ENCODE measurements at places on chromosomes 5 and 9.

DNA sequence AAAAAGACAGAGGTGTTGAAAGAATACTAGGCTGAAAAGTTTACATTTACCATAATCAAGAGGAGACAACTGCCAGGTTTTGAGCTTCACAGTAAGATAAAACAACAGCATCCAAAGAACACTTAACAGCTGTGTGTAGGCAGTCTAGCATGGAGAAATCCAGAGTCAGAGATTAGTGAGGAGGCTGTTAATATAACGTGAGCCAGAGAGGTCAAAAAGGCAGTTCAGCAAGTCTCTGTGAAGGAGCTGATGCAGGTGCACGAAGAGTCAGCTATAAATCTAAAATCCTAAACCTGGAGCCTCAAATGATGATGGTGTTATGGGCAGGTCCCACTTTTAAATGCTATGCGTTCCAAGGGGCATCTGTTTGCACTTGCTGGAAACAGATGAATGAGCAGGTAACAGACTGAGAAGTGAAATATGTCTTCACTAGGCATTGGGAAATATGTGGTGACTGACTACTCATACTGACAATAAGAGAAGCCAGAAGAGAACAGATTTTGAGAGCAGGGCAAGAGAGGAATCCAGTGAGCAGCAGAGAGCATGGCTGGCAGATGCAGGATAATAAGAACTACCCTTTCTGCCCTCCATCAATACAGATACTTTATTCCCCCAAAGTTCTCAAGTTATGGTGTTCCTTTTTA lies 8.7 kb downstream of the APTX start:
- DNase-seq, result no peak

DNA sequence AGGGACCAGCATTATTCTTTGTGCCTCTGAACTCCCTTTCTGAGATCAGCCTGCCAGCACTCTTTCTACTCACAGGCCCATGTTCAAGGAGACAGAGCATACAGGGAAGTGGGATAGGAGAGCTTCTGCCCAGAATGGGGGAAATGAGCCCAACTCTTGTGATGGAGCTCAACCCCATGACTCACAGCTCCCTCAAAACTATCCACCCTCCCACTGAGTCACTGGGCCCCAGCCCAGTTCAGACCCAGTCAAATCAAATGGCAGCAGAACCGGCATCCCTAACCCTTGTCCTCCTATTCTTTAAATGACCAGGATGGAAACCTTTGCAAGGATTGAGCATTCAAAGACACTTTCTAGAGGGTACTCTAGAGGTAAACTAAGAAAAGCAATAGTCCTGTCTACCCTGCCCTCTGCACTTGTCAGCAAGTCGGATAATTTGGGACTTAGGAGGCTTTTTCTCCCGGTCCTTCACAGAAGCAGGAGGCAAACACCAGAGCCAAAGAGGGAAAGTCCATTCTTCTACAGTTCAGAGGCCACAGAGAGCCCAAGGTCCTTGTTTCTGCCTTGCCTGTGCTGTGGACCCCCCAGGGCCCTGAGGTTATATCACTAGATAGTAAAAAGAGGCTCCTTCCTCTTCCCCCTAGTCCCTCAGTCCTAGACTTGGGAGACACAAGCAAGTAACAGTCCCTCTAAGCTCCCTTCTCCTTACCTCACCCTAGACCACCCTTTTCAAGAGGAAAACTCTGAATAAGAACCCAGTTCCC lies 3.2 kb downstream of the ATOSB start:
- peak; percentile 27 for DNase-seq

- DNase-seq, result no peak
These were observed 79.0 kb upstream of the ZNF608 start for GRCh38 chr5:124825250-124825982.

GRCh38 chr5:90015584-90016018 lies 394.0 kb downstream of the CETN3 start:
- no peak for DNase-seq

GRCh38 chr9:72217306-72217842 lies 68.1 kb downstream of the GDA start:
- DNase-seq, result no peak

GRCh38 chr9:93071464-93071863 lies 13.0 kb downstream of the SUSD3 start:
- DNase-seq, result no peak

- no peak for DNase-seq
These were observed 180.7 kb upstream of the RAI14 start for GRCh38 chr5:34475249-34475966.

DNA sequence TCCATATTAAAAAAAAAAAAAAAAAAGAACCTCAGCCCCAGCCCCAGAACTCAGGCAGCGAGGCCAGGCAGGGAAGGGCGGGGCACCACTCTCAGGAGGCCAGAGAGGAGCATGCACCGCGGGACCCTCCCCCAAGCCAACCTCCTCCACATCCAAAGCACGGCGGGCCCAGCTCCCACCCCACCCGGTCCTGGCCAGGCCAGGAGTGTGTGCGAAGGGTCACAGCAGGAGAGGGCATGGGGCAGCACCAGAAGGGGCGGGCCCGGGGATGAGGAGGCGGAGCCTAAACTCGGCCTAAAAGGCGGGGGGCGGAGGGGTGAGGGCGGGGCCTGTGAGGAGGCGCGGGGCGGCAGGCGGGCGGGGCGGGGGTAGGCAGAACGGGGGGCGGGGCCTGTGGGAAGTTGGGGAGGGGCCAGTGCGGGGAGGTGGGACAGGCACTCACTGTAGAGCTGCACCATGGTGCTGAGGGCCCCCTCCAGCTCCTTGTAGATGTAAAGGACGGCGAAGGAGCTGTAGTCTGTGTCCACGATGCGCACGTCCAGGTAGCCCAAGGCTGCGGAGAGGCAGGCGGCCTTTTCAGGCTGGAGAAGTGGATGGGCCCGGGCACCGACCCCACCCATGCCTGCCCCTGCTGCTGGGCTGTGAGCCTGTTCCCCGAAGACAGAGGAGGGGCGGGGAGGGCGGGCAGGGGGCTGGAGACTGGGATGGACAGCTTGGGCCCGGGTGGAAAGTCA lies 1.2 kb downstream of the LCN15 start:
- DNase-seq, result no peak

GRCh38 chr5:81626524-81626923 lies 124.4 kb downstream of the SSBP2 start:
- DNase-seq, result no peak

- no peak for DNase-seq
These were observed 195.0 kb upstream of the TBC1D2 start for GRCh38 chr9:98450496-98450895.

- peak; percentile 82 for DNase-seq
These were observed 64.0 kb downstream of the CARTPT start for GRCh38 chr5:71782771-71783770.

GRCh38 chr9:113299800-113300292 lies 3.3 kb downstream of the RNF183 start:
- no peak for DNase-seq

- no peak for DNase-seq
These were observed 148.9 kb downstream of the DOCK2 start for GRCh38 chr5:169785771-169786618.

GRCh38 chr5:128949847-128950546 lies 15.3 kb upstream of the SLC27A6 start:
- DNase-seq, result no peak

DNA sequence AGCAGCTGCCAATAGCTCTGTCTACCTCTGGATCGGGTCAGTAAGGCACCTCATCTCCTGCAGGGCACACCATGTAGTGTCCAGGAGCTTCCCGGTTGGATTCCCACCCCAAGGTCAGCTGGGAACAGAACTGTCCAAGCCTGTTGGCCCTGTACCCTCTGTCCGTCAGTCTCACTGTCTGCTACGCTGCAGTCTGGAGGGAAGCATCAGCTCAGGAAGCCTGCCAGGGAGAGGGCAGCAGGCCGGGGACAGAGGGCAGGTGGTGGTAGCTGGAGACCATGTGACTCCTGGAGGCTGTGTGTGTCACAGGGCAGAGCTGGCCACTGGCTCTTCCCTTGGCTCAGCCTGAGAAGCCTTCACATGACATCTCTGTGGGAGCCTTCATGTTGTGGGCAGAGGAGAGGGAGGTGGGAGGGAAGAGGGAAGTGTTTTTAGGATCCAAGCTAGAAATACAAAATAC lies 134.5 kb downstream of the SEC61B start:
- DNase-seq, result no peak

GRCh38 chr9:129567329-129567728 lies 53.6 kb downstream of the C9orf50 start:
- DNase-seq, result no peak

DNA sequence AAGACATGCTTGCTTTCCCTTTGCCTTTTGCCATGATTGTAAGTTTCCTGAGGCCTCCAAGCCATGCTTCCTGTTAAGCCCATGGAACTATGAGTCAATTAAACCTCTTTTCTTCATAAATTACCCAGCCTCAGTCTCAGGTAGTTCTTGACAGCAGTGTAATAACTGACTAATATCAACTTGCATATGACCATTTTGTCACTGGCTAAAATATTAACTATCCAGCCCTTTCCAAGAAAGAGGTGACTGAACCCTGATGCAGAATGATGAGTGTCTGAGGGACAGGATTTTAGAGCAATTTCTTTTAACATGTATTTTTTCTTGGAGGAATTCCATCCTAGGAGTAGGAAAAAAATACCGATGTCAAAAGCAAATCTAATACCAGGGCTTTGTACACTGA lies 266.1 kb downstream of the SEMA5A start:
- DNase-seq, result no peak

GRCh38 chr5:9149988-9150387 lies 395.9 kb downstream of the SEMA5A start:
- DNase-seq, result no peak

DNA sequence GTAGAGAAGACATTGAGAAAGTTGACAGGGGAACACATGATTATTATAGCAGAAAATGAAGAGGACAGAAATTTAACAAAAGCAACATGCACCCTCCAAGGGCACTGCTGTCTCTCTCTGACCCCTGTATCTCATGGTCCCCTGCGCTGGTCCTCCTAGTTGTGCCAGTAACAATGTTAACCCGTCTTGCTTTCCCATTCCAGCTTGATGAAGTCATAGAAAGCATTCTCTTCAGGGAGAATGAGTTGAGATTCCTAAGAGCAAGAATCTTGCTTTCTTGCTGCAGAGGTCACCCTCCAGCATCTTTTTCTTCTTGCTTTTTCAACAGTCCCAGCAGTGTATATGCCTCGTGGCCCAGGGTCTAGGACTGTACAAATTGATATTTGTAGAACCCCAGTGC lies 279.6 kb upstream of the ADAMTSL1 start:
- no peak for DNase-seq

GRCh38 chr9:83047839-83048775 lies 14.8 kb downstream of the RASEF start:
- DNase-seq, result no peak

- DNase-seq, result no peak
These were observed 314.7 kb downstream of the TLE1 start for GRCh38 chr9:81374459-81375186.
